ENCODE measurements at places on chromosomes 16 and 17. TPM values are rescaled to one million over a fixed set of nuclear protein-coding genes. Genes with fewer than 3 reads are reported as not detected.
A peak's percentile ranks its signal among the peaks of the same experiment; 100 is the strongest.

DNA sequence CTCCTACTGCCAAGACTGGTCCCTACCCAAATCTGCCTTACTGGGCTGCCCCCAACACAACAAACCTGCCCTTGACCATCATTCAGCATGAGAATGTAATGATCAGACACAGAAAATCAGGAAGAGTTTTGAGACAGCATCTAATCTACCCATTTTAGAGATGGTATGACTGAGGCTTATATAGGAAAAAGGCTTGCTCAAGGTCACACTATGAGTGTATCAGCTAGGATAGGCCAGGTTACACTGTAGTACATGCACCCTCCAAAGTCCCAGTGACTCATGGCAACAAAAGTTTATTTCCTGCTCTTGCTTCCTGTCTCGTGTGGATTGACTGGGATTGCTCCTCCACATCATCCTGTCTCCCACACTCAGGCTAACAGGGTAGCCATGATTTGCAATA, 27.9 kb downstream of the NLRC5 start:
- no peak for DNase-seq

The GPR139 gene
- total RNA-seq, result not detected

The SLC2A4 gene
- not detected for total RNA-seq

- DNase-seq, result no peak
Observed at GRCh38 chr17:21388066-21388465, 11.9 kb downstream of the KCNJ12 start.

The B3GNT9 gene
- 2.7 TPM for total RNA-seq

GRCh38 chr16:8575399-8575798, 14.9 kb downstream of the TMEM114 start:
- DNase-seq, result no peak

DNA sequence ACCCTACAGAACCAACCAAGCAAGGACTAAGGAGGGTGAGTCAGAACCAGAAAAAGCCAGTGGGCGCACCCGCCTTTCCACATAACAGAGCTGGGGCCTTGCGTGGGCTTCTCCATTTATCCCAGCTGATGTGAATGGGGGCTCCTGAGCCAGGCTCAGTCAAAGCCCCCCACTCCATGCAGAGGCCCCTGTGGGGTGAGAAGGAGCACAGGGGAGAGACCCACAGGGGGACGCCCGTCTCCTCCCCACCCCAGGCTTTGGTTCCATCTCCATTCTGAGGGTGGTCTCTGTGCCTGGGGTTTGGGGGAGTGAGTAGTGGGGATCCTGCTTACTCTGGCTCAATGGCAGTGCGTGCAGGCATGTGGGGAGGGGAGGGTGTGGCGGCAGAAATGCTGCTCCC, 210.1 kb upstream of the TNRC6C start:
- no peak for DNase-seq

- no peak for DNase-seq
Observed at GRCh38 chr16:82093666-82094300, 58.7 kb downstream of the HSD17B2 start.

- DNase-seq, result no peak
Observed at GRCh38 chr16:14369734-14370598, 260.1 kb downstream of the PARN start.

DNA sequence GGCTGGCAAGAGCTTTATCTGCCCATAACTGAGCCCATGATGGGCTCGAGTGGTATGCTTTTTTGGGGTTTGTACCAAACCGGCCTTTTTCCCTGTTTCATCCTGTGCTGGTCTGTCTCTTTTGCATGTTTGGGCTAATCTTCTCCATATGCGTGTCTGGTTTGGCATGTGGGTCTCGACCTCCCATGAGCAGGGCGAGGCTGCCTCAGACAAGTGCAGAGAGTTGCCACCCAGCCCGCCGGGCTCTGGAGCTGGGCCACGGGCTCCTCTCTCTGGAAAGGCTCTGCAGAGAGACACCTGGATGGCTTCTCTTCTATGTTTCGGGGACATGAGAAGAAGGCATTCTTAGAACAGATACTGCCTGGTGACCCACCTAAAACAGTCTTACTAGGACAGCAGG, 67.8 kb upstream of the TBX2 start:
- no peak for DNase-seq

The FZD2 gene
- 0.19 TPM for total RNA-seq

The DNAAF8 gene
- total RNA-seq, result 0.57 TPM

- no peak for DNase-seq
Observed at GRCh38 chr16:55357241-55357640, 33.2 kb downstream of the IRX6 start.

The ITGA2B gene
- 5.3 TPM for total RNA-seq

DNA sequence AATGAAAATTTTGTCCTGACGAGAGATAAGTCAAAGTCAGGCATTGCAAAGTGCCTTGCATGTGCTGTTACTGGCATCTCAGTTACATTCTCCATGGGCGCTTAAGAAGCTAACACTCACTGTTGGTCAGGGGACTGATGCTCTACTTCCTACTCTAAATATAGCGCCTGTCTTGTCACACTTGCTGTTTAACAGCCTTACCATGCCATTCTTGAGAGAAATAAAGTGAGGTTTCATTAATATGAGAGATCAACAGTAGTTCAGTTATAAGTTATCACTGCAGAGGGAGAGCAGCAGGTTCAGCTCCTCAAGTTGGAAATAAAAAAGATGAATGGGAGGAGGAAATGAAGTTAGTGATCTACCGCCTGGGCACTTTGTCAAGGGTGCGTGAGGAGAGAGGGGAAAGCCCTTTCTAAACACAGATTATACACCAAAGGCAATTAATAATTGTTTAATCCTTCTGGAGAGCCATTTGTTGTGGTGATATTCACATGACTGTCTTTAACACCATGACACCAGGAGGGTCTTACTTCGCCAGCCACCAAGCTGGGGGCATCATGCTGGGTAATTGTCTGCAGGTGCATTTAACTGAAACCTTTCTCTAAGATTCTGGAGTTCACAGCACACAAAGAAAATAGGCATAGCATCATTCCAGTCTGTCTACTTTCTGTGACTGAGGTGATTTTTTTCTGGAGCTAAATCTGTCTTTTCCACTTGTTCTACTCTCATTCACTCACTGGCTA, 568.7 kb upstream of the HSBP1 start:
- DNase-seq, result no peak

- no peak for DNase-seq
Observed at GRCh38 chr16:27839419-27839818, 224.1 kb downstream of the GSG1L start.

The C16orf86 gene
- total RNA-seq, result 4.3 TPM

DNA sequence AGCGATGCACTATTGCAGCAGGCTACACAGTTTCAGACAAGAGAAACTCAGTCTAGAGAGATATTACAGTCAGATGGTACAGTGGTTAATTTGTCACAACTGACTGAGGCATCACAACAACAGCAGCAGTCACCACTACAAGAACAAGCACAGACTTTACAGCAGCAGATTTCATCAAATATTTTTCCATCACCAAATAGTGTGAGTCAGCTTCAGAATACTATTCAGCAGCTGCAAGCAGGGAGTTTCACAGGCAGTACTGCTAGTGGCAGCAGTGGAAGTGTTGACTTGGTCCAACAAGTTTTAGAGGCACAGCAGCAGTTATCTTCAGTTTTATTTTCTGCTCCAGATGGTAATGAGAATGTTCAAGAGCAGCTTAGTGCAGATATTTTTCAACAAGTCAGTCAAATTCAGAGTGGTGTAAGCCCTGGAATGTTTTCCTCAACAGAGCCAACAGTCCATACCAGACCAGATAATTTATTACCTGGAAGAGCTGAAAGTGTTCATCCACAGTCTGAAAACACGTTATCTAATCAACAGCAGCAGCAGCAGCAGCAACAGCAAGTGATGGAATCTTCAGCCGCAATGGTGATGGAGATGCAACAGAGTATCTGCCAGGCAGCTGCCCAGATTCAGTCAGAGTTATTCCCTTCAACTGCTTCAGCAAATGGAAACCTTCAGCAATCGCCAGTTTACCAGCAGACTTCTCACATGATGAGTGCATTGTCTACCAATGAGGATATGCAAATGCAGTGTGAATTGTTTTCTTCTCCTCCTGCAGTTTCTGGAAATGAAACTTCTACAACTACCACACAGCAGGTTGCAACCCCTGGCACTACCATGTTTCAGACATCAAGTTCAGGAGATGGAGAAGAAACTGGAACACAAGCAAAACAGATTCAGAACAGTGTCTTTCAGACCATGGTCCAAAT, 34.1 kb downstream of the NQO1 start:
- DNase-seq, result no peak

- DNase-seq, result no peak
Observed at GRCh38 chr17:57484826-57485565, 228.7 kb downstream of the MSI2 start.

The TMEM238L gene
- total RNA-seq, result not detected

The KRT32 gene
- not detected for total RNA-seq

DNA sequence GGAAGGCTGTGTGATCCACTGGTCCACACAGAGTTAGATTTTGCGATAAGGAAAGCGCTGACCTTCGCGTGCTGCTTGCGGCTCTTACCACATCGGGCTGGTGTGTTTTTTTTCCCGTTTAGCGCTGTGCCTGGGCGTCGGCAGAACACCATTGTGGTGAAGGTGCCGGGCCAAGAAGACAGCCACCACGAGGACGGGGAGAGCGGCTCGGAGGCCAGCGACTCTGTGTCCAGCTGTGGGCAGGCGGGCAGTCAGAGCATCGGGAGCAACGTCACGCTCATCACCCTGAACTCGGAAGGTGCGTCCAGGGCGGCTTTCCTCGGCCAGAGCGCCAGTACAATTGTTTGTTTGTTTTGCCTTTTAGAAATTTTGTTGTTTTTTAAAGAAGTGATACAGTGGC, 54.7 kb downstream of the BANP start:
- no peak for DNase-seq

The KRTAP1-5 gene
- total RNA-seq, result not detected

GRCh38 chr16:426115-426905, 861 bp downstream of the RAB11FIP3 start:
- DNase-seq, result no peak

DNA sequence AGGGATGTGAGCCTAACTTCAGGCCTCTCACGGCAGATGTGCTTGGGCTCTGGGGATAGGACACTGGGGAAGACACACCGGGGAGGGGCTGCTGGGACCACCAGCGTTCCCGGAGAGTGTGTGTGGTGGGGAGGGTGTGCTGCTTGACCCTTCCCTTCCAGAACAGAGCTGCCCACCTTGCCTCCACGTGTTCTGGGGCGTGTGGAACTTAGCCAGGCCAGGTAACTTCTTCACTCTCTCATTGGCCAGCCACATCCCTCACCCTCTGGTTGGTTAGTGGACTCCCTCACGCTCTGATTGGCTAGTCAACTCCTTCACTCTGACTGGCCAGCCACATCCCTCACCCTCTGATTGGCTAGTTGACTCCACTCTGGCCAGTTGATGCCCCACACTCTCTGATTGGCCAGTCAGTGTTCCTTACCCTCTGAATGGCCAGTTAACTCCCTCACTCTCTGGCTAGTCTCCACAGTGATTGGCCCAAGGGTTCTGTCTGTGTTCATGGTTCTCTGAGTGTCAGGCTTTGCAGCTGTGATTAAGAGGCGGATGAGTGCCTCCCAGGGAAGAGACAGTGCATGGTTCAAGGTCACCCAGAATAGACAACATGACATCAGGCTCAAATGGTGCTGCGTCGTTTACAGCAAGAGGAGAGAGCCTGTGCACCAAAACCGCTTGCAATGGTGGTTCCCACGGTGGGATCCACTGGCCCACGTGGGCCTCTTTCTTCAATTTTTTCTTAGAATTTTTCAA, 10.0 kb downstream of the TMEM235 start:
- no peak for DNase-seq

DNA sequence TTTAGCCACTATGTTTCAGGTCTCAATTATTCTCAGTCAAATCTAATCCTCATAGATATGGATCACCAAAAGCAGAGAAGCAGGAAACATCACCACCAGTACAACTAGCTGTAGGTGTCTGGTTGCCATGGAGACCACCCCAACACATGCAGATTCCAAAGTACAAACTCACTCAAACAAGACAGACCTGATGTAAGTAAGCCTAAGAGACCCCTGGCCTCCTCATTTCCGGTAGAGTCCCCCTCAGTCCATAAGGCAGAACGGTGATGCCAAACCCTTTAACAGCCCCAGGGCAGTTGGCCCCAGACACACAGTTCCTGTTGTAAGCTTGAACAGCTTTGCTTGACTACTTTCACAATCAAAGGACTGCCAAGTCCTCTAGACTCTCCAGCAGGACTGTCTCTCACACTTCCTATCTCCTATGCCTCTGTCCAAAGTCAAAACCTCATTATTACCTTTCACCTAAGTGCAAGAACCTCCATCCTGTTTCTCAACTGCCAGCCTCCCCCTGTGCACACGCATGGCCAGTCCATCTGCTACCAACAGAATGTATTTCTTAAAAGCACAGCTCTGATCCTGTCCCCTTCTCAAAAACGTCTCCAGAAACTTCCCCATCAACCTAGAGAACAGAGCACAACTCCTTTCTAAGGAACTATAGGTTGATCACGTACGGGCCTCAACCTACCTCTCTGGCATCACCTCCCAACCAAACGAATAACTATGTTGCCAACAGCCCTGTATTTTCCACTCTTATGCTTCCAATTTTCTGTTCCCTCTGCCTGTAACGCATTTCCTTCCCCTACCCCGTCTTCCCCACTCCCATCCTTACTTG, 23.9 kb downstream of the SLC39A11 start:
- DNase-seq, result no peak

- no peak for DNase-seq
Observed at GRCh38 chr17:35618628-35619027, 31.5 kb downstream of the AP2B1 start.

DNA sequence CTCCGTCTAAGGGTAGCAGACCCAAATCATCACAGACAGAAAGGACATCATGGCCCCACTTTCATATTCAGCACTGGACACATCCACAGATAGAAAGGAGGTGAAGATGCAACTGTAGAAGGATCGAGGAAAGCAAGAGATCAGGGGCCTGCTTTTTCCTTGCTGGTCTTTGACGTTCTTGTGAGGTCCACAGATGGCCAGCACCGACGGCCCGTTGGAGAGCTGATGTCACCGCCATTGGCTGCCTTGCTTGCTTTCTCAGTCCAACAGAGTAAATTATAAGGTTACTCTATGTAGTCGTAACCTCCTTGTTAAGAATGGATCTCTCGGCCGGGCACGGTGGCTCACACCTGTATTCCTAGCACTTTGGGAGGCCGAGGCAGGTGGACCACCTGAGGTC, 5.1 kb upstream of the RBFOX3 start:
- DNase-seq, result no peak

The IFI35 gene
- total RNA-seq, result 145 TPM

DNA sequence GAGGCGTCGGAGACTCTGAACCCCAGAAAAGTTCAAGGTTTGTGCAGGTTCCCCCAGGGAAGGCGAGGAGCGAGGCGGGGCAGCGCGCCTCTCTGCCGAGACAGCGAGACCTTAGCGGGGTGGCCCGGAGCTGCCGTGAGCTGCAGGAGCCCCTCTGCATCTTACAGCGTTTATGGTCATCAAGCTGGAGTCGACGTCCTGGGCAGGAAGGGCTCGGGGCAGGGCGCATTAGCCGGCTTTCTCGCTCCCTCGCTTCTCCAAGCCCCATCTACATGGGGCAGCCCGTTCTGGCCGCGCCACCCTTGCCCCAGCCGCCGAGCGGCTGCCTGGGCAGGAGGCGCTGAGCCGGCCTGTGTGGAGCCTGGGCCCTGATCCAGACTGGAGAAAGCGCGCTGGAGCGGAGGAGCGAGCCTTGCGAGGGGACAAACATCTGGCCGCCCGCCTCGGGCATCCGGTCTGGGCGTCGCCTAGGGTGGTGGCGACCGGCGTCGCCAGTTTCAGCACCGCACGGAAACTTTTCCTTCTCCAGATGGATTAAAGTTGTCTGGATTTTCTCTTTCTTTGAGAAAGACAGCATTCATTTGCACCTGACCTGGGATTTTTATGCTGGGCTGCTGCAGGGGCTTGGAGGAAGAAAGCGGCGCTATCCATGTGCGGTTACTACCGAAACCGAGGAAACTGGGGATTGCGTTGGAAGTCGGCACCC, 750 bp downstream of the TMEM132E start:
- no peak for DNase-seq

- peak; percentile 69 for DNase-seq
Observed at GRCh38 chr17:31313982-31314781, at the start of gene EVI2B. TSS of gene EVI2B (minus strand) at chr17:31314054. CDS start at chr17:31305609, 8,445 bp downstream.
